Left renal pelvis (tissue), 4 donors: ENCODE measurements at places on chromosomes 2 and 18. TPM values are rescaled to one million over a fixed set of nuclear protein-coding genes. Genes with fewer than 3 reads are reported as not detected.

The TPO gene
- polyA plus RNA-seq, result not detected

The RNF25 gene
- 50.2 TPM for polyA plus RNA-seq

The CAPN14 gene
- 0.07 TPM for polyA plus RNA-seq

The SLC39A10 gene
- polyA plus RNA-seq, result 55.1 TPM

The ABCG8 gene
- 1.2 TPM for polyA plus RNA-seq

The SCN3A gene
- 0.55 TPM for polyA plus RNA-seq

The GALR1 gene
- polyA plus RNA-seq, result 0.07 TPM

The TNFAIP6 gene
- polyA plus RNA-seq, result 4.8 TPM

The GKN1 gene
- polyA plus RNA-seq, result not detected

The NEUROD1 gene
- not detected for polyA plus RNA-seq

The LDLRAD4 gene
- polyA plus RNA-seq, result 12.3 TPM

The SANBR gene
- polyA plus RNA-seq, result 26.2 TPM
